ENCODE measurements at places on chromosomes 3 and 15. TPM values are rescaled to one million over a fixed set of nuclear protein-coding genes. Genes with fewer than 3 reads are reported as not detected.
A peak's percentile ranks its signal among the peaks of the same experiment; 100 is the strongest.

The ARPIN gene
- polyA plus RNA-seq: 28.5 TPM

The TM4SF18 gene
- 33.1 TPM for polyA plus RNA-seq

The LRRC2 gene
- 2.3 TPM for polyA plus RNA-seq

The CCR3 gene
- polyA plus RNA-seq: 0.08 TPM

The GRAMD1C gene
- 38.6 TPM for polyA plus RNA-seq

The RHOV gene
- polyA plus RNA-seq: 1.7 TPM

The A4GNT gene
- polyA plus RNA-seq: 1.4 TPM

The INSYN1 gene
- 11.5 TPM for polyA plus RNA-seq

The ACTC1 gene
- 1.0 TPM for polyA plus RNA-seq

The CHRNA7 gene
- 11.7 TPM for polyA plus RNA-seq

The TFRC gene
- 48.8 TPM for polyA plus RNA-seq

- DNase-seq: no peak
Observed at GRCh38 chr15:41983621-41984571, 11.5 kb upstream of the EHD4 start.

DNA sequence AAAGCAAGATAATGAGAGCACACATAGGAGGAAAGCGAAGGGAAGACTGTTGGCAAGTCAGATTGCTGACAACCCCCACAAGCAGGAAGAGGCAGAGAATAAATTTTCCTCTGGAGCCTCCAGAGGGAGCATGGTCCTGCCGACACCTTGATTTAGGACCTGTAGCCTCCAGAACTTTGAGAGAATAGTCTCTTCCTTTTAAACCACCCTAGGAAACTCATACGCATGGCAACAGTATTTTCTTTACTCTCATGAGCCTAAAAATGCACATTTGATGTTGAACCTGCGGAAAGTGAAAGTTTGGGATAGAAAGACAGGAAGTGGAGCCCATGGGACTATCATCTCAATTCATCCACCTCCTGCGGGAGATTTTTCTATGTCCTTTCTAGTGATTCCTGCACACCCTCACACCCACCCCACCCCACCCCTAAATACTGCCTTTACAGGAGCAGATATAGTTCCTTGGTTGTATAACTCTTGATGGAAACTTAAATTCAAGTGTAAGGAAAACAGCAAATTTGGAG, 116.7 kb upstream of the LPP start:
- no peak for DNase-seq

- DNase-seq: no peak
Observed at GRCh38 chr3:132964266-132964665, 73.9 kb upstream of the TMEM108 start.

GRCh38 chr3:36741285-36741684, 23.1 kb downstream of the DCLK3 start:
- DNase-seq: no peak

DNA sequence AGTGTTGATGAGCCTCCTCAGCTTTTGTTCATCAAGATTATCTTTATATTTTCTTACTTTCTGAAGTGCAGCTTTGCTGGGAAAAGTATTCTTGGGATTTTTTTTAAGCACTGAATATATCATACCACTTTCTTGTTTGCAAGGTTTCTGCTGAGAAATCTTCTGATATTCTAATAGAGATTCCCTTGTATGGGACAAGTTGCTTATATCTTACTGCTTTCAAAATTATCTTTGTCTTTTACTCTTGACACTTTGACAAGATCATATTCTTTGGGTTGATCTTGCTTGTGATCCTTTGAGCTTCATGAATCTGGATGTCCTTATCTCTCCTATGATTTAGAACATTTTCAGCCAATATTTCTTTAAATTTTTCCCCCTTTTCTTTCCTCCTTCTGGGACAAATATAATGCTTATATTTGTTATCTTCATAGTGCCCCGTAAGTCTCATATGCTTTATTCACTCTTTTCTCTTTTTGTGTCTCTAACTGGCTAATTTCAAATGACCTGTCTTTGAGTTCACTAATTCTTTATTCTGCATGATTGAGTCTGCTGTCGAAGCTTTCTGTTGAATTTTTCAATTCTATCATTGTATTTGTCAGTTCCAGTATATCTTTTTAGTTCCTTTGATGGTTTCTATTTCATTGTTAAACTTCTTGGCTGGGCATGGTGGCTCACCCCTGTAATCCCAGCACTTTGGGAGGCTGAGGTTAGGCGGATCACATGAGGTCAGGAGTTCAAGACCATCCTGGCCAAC, 211.4 kb upstream of the MANF start:
- no peak for DNase-seq

GRCh38 chr3:48553886-48554845, 2.4 kb downstream of the PFKFB4 start:
- DNase-seq: no peak

GRCh38 chr3:94246171-94246570, 183.3 kb downstream of the NSUN3 start:
- DNase-seq: no peak

- no peak for DNase-seq
Observed at GRCh38 chr3:46238386-46238785, 3.9 kb upstream of the CCR3 start.

GRCh38 chr3:107208100-107208499, 169.1 kb upstream of the CCDC54 start:
- DNase-seq: peak; percentile 76

DNA sequence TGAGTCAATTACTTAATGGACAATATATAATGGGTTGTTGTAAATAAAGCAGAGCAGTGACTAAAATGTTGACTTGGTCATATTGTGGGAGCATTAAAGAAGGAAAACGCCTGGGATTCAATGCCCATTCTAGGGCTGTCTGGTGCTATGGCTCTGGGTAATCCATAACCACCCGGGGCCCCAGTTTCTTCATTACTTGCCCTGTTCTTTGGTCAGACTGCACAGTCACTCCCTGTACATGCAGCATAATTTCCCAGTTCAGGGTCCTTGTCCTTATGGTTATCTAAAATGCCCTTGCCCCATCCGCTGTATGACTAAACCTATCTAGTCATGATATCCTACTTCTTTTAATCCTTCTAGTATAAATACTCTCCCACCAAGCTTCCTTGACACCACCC, 27.5 kb upstream of the DENND4A start:
- no peak for DNase-seq

DNA sequence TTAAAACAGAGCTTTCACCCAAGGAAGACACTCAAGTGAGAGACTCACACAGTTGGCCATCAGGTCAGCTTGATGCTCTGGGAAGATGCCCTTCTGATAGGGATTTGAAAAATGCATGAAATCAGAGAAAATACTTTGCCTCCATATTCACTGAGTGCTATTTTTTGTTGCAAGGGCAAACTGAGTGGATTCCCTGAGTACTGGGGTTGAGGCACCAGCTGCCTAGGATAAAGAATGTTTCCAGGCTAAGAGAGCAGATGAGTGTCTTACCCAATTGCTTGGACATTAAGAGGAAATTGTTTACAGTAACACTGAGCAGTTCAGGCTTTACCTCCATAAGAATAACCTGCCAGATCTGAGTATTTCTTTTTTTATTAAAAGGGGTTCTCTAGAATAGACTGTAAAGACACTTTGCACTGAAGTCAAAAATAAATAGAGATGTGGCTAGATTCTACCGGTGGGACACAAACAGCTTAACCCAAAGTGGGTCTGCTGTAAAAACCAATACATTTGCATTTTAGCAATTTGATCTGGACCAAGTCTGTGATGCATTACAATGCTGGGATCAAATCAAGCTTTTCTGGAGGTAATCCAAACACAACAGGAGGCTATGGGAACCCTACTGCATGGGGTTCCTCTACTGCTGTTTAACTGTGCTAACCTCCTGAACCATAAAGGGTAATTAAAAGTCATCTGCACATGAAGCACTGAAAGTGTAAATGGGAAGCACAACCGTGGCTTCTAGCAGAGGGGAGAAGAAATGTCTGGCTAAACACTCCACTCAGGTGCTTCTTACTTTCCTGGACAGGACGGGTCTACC, 238.8 kb upstream of the WNT5A start:
- no peak for DNase-seq

GRCh38 chr3:122555275-122556071, 8.6 kb downstream of the PARP9 start:
- DNase-seq: no peak

DNA sequence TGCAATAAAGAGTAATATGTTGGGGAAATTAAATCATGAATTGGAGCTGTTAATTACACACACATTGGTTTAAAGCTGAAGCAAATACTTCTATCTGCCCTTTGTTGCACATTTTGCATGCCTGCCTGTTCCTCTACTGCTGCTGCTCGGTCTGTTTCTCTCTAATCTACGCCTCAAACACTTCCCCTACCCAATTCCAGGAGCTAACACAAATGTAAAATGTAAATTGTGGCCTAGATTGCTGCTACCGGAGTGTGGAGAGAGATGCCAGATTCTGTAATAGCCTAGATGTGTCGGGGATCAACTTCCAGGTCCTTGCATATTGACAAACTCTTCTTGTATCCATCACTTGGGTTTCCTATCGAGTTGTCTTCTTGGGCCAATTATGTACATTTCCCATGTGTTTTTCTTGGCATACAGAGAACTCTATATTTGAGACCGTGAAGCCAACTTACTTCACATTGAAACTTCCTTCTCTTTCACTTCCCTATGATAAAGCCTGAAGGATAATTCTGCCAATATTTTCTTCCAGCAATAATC, 450.4 kb upstream of the NR2F2 start:
- DNase-seq: no peak

DNA sequence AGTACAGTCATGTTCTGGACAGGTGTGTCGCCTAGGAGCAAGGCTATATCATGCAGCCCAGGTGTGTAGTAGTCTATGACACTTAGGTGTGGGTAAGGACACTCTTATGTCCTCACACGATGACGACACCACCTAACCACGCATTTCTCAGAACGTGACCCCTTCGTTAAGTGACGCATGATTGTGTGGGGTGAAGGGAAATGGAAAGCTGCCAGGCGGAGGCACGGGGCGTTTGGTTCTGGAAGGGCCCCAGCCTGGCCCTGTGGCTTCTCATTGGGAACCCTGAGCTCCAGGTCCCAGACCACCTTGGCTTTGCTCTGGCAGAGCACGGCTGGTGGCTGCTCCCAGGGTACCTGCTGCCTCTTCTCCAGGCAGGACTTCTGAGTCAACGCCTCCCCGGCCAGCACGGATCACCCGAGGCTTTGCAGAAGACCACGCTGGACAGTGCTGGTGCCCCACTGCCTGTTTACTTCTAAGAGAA, 39.3 kb downstream of the FBLN2 start:
- no peak for DNase-seq

- no peak for DNase-seq
Observed at GRCh38 chr3:24373198-24373959, 121.3 kb downstream of the THRB start.

DNA sequence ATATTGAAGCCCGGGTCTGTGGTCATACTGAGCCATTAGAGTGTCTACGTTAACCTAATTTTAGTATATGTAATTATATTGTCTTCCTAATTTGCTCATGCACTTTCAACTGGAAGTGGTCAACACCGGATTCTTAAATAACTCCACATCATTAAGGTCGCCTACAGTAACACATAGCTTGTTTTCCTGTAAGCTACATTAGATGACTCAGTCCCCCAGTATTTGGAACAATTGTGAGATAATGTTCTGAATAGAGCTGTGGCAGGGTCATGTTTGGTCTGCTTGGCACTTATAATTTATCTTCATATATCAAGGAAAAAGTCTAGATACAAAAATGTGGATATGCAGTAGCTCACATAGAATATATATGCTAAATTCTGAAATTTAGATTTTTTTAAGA, 486.2 kb downstream of the IGSF11 start:
- DNase-seq: no peak

DNA sequence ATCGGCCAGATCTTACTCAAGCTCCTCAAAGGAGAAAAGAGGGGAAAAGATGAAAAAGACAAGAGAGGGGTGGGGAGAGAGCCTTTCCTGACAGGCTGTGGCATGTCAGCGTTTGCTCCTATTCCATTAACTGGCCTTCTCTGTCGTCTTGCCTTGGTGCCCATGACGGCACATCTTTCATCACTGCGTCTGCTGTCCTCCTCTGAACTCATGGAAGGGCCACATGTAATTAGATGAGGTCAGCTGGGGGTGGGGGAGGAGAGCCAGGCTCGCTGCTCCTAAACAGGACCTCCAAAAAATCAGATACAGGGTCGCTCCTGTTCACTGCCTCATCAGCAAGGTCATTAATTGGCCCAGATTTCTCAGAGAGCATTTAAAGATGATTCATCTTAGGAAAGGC, 49.7 kb downstream of the LRTM1 start:
- DNase-seq: no peak

GRCh38 chr3:51389423-51390183, 1.5 kb upstream of the RBM15B start:
- DNase-seq: no peak

- DNase-seq: no peak
Observed at GRCh38 chr3:20376665-20377217, 190.7 kb upstream of the SGO1 start.

DNA sequence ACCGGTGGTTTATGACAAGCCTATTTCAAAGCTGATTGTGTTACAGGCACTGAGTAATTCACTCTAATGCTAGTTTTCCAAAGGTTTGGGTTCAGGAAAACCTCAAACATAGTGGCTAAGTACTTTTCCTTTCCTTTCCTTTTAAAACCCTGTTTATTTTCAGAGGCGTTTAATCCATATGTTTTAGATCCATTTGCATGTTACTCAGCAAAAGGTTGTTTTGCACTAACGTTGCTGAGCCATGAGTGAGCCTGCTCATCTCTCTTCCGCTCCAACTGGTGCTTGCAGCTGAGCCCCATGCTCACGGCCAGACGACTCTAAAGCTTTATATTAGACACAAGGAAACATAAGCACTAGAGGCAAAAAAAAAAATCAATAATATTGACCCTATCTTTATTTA, 9.4 kb downstream of the CEMIP start:
- no peak for DNase-seq
